Transverse colon (tissue), 4 donors: ENCODE measurements at places on chromosomes 6 and 20. TPM values are rescaled to one million over a fixed set of nuclear protein-coding genes. Genes with fewer than 3 reads are reported as not detected.

GRCh38 chr20:48797275-48797825 lies 30.4 kb downstream of the PREX1 start:
- peak; percentile 31 for DNase-seq
- H3K36me3 ChIP-seq, result no peaks in the 10 kb centered on the region
- H3K4me3 ChIP-seq, result no peak overlapping the region
- H3K27ac ChIP-seq, result no peak overlapping the region
- H3K4me1 ChIP-seq, result no peaks in the 10 kb centered on the region

CPNE5 gene
- total RNA-seq, result 8.3 TPM

GRCh38 chr6:63764318-63764916 lies 128.8 kb downstream of the PHF3 start:
- no peak for DNase-seq
- H3K4me3 ChIP-seq, result no peak overlapping the region
- no peaks in the 10 kb centered on the region for H3K4me1 ChIP-seq
- no peaks in the 10 kb centered on the region for H3K36me3 ChIP-seq
- H3K27me3 ChIP-seq, result peaks cover 11% of the 10 kb centered on the region
- H3K27ac ChIP-seq, result no peak overlapping the region

GRCh38 chr20:4898282-4899244 lies 102.7 kb downstream of the SLC23A2 start:
- H3K36me3 ChIP-seq, result no peaks in the 10 kb centered on the region
- peak overlapping the region; percentile 40 for H3K27ac ChIP-seq

DNA sequence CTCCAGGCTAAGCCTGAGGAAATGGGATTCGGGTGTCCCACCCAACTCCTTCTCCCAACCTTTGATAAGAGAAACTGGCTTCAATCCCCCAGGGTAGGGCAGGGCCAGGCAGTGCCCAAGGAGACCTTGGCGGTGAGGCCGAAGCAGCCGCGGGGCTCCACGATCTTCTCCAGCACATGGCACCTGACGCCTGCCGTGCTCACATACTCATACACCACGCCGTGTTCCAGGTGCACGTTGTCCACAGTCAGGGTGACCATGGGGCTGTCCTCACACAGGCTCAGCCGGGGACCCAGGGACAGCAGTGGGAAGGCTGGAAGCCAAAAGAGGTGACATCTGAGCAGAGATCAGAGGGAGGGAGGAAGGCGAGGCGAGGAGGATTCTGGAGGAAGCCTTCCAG lies 176.5 kb downstream of the PREX1 start:
- H3K4me3 ChIP-seq, result no peak overlapping the region
- no peaks in the 10 kb centered on the region for H3K36me3 ChIP-seq
- H3K27ac ChIP-seq, result no peak overlapping the region
- DNase-seq, result no peak
- no peaks in the 10 kb centered on the region for H3K4me1 ChIP-seq

DNA sequence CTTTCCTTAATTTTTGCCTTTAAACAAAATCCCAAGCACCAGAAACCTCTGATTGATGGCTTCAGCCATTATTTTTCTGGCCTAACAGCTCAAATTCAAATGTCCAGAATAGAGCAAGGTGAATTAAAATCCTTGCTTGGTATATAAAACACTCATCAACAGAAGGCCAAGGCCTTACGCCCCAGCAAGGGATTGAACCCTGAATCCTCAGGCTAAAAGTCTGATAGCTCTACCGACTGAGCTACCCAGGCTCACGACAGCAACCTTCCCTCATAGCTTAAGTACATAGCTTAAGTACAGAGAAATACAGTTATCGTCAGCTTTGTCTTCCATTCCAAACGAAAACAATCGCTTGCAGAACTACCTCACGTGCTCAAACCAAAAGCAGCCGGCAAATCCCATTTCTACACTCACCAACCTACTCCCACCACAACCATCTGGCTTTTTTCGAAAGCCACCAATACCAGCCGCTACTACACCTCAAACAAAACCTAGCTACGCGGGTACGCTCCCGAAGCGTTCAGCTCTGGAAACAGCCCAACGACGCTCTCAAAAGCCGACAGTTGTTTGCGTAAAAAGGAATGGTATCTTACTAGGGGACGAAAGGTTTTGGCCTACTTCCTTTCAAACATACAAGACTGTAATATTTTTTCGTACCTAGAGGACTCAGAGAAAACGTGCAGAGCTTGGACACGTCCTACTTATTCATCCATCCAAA lies 167.5 kb downstream of the GPX5 start:
- no peak overlapping the region for H3K27ac ChIP-seq
- no peak for DNase-seq
- no peaks in the 10 kb centered on the region for H3K36me3 ChIP-seq
- H3K4me1 ChIP-seq, result no peaks in the 10 kb centered on the region
- H3K27me3 ChIP-seq, result peaks cover 81% of the 10 kb centered on the region

LGSN gene
- total RNA-seq, result 2.4 TPM

- no peak overlapping the region for H3K4me3 ChIP-seq
- DNase-seq, result no peak
- no peak overlapping the region for H3K27ac ChIP-seq
- H3K27me3 ChIP-seq, result peaks cover 14% of the 10 kb centered on the region
- no peaks in the 10 kb centered on the region for H3K36me3 ChIP-seq
Measured at GRCh38 chr20:3783068-3783489, 1.8 kb upstream of the SPEF1 start.

DNA sequence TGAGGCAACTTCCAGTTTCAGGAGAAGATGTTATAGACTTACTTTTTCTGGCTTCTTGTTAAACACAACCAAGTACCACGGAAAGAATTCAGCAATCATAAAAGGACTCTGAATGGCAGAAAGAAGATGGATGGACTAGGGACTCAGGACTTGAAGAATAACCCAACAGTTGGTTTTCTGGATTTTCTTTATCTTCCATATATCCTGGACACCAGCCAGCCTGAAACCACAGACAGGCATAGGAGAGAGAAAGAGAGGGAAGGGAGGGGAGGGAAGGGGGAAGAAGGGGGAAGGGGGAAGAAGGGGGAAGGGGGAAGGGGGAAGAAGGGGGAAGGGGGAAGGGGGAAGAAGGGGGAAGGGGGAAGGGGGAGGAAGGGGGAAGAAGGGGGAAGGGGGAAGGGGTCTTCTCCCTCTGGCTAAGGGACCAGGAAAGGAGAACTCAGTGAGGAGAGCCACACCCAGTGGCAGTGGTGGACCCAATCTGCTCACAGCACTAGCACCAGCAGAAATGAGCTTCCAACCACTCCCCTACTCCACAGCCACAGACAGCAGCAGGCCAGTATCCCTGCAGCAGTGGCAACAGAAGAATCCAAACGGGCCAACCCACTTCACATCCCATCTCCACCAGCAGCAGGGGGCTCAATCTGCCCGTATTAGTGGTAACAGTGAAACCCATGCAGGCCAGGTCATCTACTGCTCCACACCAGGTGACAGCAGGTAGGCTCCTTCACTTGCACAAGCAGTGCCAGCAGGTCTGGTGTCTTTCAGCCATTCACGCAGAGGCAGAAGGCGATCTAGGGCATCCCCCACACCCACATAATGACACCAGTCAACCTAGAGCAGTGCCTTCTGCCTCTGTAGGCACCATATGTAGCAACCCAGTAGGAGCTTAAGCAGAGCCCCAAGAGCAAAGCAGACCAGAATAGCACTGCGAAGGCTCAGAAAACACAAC lies 78.6 kb downstream of the TRMT6 start:
- no peaks in the 10 kb centered on the region for H3K4me1 ChIP-seq
- no peaks in the 10 kb centered on the region for H3K27me3 ChIP-seq
- H3K36me3 ChIP-seq, result no peaks in the 10 kb centered on the region
- DNase-seq, result no peak
- H3K4me3 ChIP-seq, result no peak overlapping the region

DNA sequence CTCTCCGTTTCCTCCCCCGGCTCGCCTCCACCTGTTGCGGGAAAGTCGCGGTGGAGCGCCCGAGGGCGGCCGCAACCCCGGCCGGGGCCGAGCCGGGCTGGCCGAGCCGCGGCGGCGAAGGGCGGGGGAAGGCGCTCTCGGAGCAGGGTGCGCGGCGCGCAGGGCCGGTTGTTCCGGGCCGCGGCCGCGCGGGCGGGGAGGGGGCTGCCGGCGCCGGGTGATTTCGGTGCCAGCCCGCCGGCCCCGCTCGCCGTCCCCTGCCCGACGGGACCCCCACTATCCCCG lies 235 bp downstream of the MAP7 start:
- peaks cover 3% of the 10 kb centered on the region for H3K4me1 ChIP-seq
- no peak for DNase-seq
- H3K27ac ChIP-seq, result peak overlapping the region; percentile 84
- H3K36me3 ChIP-seq, result no peaks in the 10 kb centered on the region

DNA sequence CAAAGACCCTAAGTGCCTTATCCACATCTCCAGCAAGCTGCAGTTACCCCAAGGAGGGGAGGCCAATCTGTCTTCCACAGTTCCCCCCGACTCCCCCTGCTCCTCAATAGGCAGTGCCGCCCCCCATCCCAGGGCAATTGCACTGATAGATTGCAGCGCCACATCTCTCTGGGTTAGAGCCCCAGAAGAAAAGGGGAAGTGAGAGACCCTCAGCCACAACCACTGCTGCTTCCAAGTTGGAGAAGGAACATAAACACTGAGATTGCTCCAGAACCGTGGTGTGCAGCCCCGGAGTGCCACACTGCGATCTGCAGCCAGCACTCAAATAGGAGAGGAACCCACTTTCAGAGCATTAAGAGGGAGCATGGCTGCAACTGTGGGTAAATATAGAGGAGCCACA lies 101.5 kb downstream of the RWDD2A start:
- no peaks in the 10 kb centered on the region for H3K4me1 ChIP-seq
- DNase-seq, result no peak
- H3K4me3 ChIP-seq, result no peak overlapping the region
- H3K27me3 ChIP-seq, result no peaks in the 10 kb centered on the region
- no peaks in the 10 kb centered on the region for H3K36me3 ChIP-seq
- no peak overlapping the region for H3K27ac ChIP-seq

DNA sequence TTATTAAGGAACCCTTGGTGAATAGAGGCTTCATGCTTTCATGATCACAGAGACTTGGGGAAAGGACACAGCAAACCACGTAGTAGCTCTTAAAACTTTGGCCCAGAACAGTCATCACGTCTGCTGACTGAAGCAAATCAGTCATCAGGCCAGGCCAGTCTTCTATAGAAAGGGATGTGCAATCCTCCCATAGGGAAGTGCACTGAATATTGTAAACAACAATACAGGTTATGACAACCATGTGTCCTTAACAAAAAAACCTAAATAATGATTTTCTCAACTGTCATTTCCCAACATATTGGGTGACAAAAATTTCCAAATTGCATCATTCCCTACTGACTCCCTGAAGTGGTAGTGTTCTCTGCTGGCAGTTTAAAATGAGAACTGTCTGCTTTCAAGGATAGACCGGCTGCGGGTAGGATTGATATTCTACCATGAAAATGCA lies 388.2 kb upstream of the CITED2 start:
- H3K27me3 ChIP-seq, result no peaks in the 10 kb centered on the region
- H3K27ac ChIP-seq, result peak overlapping the region; percentile 78
- H3K4me3 ChIP-seq, result no peak overlapping the region
- DNase-seq, result no peak

DNA sequence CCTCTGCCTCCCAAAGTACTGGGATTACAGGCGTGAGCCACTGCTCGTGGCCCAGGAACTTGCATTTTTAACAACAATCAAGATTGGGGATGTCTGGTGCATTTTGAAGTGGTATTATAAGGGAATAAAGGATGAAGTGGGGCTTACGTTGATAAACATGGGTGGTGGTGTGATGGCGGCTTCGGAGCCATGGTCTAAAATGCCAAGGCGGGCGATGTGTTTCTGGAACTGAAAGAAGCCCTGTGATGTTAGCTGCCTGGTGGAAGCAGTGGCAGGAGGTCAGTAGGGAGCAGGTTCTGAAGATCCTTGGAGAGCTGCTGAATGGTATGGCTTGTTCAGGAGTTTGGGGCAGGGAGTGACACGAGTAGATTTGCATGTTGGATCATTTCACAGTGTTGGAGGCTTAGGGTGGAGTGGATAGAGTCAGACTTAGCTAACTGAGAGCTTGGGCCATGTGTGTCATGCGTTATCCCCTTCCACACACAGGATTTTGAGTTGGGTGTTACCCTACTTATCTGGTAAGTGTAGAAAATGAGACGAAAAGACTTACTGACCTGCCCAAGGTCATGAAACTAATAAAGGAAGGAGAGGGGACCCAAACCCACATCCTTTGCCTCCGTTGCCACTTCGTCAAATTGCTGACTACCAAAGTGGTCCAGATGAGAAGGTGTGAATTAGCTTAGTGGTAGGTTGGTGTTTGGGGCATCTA lies 1.5 kb downstream of the NELFCD start:
- H3K4me1 ChIP-seq, result peaks cover 12% of the 10 kb centered on the region
- H3K27me3 ChIP-seq, result no peaks in the 10 kb centered on the region
- no peak for DNase-seq
- H3K4me3 ChIP-seq, result peak overlapping the region; percentile 96
- H3K27ac ChIP-seq, result peak overlapping the region; percentile 94
- H3K36me3 ChIP-seq, result no peaks in the 10 kb centered on the region

DNA sequence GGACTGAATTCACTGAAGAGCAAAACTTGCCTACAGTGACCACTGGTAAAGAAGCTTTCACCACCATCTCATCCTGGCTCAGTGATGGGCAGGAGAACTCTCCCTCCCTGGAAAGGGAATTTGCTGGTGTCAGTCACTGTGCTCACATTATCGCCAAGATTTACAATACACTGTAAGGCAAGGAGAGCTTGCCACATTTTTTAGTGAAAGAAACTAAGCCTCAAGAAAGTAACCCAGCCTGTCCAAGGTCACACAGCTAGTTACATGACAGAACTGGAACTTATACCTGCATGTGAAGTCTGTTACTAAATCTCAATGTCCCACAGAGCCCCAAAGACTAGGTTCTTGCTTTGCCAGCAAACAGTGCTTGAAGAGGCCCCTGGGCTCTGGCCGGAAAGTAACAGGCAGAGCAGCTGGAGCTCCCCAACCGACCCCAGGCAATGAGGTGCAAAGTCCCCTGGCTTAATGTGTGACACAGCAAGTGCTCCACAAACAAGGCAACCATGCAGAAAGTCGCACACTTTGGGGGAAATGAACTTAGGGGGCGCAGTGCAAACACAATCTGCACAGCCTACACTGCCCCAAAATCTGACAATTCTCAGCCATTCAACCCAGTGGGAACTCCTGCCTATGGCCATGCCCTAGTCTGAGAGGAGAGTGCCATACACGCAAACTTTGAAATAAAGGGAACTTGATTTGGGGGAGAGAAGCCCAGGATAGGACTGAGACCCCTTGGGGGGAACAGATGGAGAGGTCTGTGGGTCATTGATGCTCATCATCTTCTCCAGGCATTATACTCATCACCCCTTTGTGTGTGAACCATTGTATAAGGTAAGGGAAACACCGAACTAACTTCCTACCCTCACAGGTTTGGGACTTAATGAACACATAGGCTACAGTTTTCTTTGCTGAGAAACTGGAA lies 1.9 kb downstream of the BCL2L1 start:
- peak; percentile 60 for DNase-seq
- no peaks in the 10 kb centered on the region for H3K36me3 ChIP-seq
- peak overlapping the region; percentile 73 for H3K4me3 ChIP-seq
- peak overlapping the region; percentile 99 for H3K27ac ChIP-seq
